ENCODE measurements at places on chromosomes 2 and 18.

GRCh38 chr2:49278141-49278540, 123.8 kb upstream of the FSHR start:
- DNase-seq = no peak

DNA sequence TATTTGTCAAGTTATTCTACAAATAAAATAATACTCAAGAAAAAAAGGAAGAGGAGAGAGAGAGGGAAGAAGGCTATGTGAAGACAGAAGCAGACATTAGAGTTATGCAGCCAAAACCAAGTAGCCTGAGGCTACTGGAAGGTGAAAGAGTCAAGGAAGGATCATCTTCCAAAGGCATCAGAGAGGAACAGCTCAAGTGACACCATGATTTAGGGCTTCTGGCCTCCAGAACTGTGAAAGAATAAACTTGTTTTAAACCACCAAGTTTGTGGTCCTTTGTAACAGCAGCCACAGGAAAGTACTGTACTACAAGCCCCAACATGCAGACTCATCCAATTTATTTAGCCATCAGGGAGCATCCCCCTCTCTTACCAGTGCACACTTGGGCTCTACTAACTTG, 788.5 kb upstream of the LRRTM1 start:
- no peak for DNase-seq

- no peak for DNase-seq
These were observed 9.7 kb upstream of the ATG16L1 start for GRCh38 chr2:233241803-233242202.

DNA sequence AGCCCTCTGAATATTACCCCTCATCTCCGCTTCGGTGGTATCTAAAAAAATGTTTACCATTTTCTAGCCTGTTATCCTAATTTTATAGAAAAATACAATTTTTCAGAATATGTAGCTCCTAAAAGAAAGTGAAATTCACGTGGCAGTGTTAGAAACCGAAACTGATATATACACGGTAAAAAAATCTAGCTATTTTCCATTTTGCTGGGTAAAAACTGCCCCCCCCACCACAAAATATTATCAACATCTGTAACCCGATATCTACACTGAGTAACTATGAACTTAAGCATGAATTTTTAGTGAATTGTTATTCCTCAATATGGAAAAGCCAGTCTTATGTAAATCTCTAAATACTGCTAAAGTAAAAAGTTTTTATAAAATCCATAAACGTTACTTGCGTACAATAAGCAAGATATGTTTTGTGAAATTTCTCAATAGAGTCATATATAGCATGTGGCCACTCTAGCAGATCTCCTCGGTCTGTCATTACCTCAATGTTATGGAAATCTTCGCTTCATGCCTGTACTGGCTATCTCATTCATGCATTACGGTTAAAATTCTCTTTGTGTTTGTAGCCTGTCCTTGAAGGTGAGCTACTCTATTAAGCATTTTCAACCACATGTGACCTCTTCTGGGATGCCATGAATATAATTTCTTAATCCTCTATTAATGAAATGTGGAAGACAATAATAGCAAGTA, 524.2 kb downstream of the TRIB2 start:
- DNase-seq = no peak

DNA sequence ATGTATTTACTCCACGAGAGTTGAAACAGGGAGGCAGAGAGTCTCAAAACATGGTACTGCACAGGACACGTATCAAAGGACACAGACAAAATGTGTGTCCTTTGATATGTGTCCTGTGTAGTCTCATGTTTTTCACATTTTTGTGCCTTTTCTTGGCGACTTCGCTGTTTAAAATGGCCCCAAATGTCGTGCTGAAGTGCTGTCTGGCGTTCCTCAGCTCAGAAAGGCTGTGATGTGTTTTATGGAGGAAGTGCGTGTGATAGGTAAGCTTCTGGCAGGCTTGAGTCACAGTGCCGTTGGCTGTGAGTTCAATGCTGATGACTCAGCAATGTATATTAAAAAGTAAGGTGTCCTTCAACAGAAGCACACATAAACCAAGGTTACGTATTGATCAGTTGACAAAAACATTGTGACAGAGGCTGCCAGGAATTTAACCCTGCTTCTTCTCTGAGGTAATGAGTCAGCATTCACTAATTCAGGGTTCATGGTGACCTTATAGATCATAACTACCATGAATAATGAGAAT, 78.2 kb downstream of the DYSF start:
- DNase-seq = peak; percentile 14

DNA sequence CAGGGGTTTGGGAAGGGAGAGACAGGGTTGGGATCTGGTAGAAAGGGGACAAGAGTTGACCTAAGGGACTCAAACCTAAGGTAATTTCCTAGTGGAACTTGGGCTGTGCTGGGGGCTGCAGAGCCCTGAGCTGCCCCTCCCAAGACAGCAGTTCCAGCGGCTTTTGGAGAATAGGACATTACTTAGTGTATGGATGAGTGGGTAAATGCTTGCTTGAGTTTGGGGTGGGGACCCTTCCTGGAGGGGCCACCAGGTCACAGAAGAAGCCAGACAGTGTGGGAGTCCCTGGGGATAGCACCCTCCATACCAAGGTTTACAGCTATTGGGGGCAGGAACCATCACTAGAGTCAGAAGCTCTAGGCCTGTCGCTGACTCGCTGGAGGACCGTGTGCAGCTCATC, 111.5 kb downstream of the CAPN13 start:
- DNase-seq = no peak

GRCh38 chr2:201974171-201975100, 59.2 kb upstream of the FZD7 start:
- DNase-seq = no peak

DNA sequence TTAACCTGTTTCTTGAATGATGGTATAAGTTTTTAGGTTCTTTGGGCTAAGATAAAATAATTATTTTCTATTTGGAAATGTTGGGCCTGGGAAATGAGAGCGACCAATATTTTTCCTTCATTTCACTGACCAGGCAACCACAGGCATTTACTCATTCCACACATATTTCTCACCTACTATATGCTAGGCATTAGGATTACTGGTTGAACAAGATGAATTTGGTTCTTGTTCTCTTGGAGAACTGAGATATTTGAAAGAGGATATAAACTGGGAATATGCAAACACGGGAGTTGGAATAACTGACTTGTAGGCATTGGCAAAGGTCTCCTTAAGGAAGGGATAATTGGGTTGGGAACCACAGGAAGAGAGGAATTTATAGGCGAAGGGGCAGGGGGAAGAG, 3.9 kb upstream of the MYL1 start:
- DNase-seq = peak; percentile 63
